ENCODE measurements at places on chromosomes 5 and 9.

DNA sequence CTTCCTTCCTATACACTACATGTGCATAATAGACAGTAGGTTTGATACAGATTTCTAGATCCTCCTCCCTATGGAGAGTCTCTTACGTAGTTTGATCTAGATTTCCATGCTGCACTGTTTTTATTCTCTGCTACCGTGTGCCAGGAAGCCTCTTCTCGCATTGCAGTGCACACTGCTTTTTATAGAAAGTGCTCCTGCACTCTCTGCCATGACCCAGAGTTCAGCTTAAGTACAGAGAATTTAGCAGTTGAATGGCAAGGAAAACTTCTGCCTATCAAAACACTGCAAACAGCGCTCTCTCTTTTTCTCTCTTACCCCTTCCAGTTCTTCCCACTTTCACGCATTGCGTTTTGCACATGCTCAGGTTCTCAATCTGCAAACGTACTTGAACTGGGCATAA, 187.4 kb downstream of the ARHGAP26 start:
- DNase-seq: no peak

GRCh38 chr9:134062461-134063087, 5.3 kb downstream of the BRD3 start:
- DNase-seq: no peak

DNA sequence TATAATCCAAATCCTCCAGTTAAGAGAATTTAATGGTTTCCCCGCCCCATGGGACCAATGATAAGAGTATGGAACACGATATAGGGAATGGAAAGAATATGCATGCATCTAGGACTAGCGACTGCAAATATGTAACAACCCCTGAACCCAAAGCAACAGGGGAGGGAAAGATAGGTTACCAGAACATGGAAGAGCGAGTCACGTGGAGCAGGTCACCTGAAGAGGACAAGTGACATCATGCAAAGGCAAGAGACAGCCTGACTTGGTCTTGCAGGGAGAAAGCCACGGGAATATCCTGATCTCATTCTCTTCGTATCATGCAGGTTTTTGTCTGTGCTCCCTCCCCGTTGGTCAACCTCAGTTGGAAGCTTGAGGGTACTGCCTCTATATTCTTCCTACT, 4.7 kb upstream of the UHRF2 start:
- DNase-seq: no peak

DNA sequence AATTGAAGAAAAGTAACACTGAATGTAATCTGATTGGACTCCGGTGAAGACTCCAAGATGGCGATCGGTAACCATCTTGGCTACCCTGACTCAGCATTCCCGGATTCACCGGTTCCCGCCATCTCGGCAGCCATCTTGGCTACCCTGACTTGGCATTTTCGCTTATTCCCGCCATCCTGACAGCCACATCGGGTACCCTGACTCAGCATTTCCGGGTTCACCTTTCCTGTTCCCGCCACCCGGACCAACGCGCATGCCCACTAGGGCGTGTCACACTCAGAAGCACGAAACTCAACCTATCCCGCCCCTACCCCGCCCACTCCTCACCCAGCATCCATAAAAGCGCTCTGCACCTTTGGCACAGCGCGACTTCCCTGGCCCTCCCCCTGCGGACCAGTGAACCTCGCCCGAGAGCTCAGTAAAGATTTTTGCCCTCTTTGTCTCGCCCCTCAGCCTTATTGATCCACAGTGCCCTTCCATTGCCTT, 17.2 kb downstream of the SPTLC1 start:
- peak; percentile 81 for DNase-seq

- no peak for DNase-seq
Measured at GRCh38 chr5:63811961-63812360, 150.3 kb downstream of the HTR1A start.

DNA sequence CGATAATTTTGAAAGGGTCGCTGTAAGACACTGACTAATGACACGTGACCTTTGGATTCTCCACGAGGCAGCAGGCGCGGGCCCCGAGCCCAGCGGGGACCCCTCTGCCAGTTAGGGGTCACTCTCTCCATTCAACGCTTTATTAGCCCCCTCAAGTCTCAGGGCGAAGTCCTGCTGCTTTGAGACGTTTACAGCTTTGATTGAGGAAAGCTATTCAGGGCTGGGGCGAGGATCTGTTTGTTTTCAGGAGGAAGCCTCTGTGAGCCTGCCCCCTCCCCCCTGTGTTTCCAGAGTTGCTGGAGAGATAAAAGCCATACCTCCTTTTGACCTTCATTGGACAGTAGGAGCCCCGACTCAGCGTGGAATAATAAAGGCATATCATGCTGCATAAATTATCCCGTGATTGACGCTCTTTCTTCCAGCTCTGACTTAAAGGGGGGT, 31.4 kb upstream of the MSX2 start:
- DNase-seq: no peak

- DNase-seq: no peak
Measured at GRCh38 chr5:27038476-27038875, at the start of gene CDH9. CDH9 (minus strand) TSS chr5:27038586; CDS start chr5:26988333, 50,253 bp downstream.

DNA sequence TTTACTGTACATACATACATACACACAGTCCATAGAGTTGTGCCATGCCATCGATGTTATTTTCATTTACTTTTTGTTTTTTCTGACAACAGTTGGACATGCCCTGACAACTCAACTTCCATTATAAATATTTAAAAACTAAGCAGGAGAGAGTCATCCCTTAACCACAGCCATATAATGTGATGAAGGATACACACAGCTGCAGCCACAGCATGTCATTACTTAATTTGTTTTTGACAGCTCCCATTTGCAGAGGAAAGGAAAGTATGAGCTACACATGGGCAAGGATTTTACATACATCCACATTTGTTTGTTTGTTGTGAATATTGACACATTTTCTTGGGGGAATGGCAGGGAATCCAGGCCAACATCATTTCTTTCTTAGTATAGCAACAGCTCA, 91.5 kb upstream of the TUT7 start:
- no peak for DNase-seq

- DNase-seq: peak; percentile 18
Measured at GRCh38 chr9:134967547-134967930, 49.8 kb upstream of the FCN1 start.

GRCh38 chr9:137082925-137083290, 3.9 kb upstream of the MAN1B1 start:
- no peak for DNase-seq

DNA sequence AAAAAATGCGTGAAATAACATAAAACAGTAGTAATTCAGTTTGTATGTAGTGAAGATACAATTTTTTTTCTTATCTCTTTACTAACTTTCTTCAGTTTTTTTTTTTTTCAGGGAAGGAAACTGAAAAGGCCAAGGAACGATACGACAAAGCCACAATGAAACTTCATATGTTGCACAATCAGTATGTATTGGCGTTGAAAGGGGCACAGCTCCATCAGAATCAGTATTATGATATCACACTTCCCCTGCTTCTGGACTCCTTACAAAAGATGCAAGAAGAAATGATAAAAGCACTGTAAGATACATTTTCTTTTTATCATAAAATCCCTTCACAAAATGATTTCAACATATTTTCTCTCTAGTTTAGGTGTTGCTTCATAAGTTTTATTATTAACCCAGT, 120.0 kb downstream of the FER start:
- no peak for DNase-seq

DNA sequence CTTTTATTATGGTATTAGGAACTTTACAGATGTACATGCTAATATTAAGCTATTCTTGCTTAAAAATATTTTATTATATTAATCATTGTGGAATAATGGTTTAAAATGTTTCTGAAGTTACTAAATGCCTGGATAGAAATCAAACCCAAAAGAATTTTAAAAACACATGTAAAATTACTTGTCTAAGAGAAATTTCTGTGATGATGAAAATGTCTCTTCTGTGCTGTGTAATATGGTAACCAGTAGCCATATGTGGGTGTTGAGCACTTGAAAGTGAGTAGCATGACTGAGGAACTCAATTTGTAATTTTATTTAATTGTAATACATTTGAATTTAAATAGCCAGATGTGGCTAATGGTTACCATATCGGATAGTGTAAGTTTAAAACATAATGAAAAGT, 66.7 kb upstream of the HSPB3 start:
- DNase-seq: no peak

DNA sequence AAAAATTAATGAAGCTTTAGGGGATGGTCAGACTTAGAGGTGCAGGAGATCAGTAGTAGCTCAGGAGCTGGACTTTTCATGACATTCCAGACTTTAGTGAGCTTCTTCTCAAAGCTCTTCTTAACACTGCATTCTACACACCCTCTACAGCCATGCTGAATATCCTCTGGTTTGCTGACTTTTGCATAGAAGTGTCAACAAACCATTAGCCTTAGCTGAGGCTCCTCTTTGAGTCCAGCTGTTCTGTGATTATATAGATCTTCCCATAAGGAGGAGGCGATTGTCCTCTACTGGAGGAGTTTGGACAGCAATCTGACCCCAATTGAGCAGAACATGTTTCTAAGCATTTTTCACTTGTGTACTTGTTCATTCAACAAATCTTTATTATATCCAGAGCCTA, 75.0 kb upstream of the RUSC2 start:
- DNase-seq: no peak

GRCh38 chr5:109837231-109837861, 147.6 kb downstream of the MAN2A1 start:
- no peak for DNase-seq

DNA sequence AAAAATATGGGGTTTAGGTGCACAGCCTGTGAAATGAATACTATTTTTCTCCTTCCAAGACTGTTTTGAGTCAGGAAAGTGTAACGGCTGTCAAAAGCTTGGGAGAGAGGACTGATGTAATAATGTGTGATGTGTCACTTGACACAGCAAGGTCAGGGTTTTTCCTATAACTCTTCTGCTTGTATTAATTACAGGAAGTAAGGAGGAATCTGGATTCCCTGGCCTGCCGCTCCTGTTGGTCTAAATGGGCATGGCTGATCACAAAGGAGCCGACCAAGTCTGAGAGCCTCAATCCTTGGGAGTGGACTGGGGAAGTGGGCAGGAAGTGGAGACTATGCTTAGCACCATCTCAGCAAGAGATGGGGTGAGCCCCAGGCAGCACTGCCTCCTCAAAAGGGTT, 16.7 kb upstream of the SLC28A3 start:
- DNase-seq: no peak

DNA sequence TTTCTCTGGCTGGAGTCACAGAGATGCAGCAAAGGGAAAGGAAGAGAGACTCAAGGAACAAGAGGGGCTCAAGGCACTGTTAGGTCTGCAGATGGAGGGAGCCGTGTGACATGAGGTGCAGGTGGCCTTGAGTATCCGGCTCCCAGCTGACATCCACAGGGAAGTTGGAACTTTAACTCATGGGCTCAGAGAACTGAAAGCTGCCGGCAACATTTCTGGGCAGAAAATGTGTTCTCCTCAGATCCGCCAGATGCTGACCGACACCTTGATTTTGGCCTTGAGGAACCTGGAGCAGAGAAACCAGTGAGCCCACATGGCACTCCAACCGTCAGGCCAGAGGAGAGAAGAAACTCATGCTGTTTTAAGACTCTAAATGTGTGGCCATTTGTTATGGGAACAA, 258.1 kb upstream of the IRX2 start:
- no peak for DNase-seq

- DNase-seq: no peak
Measured at GRCh38 chr9:82934949-82935348, 128.0 kb downstream of the RASEF start.

DNA sequence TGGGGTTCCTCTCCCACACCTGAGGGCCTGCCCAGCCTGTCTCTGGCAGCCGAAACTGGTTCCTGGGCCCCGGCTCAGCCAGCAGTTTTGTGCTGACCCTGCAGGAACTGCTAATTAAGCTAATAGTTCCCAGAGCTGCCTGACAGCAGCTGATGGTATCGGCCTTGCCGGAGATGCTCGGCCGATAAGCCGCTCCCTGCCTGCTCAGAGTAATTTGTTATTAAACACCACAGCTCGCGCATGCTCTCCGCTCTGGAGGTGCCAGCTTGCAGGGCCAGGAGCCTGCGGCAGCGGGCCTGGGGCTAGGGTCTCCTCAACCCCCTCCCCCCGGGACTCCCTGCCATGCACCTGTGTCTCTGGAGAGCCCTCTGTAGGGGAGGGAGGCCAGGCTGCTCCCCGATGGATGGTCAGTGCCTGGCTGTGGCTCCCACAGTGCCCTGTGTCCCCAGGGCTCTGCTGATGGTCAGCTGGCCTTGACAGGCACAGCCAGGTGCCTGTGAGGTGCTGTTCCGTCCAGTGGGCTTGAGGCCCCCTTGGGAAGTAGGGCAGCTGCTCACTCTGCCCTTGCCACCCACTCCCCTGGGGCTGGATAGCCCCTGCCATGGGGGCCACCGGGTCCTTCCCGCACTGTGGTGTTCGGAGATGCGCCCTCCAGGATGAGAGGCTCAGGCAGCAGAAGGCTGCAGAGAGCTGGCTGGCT, 41.7 kb downstream of the RXRA start:
- DNase-seq: no peak

DNA sequence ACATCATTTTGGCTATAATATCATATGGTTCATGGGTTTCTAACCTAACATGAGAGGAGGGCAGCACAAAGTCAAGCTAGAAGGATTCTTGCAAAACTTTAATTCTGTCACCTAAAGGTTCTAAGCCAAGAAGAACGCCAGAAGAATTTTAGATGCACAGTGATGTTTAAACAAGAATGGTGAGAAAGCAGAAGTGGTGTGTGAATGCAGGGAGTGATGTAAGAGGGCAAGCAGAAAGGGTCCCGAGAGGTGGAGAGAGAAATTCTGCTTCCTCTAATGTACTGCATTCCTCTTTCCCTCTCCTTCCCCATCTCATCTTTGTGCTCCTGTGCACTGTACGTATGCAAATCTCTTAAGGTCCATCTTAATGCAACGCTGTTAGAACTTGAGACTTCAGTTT, 2.1 kb upstream of the TRMO start:
- DNase-seq: no peak

- no peak for DNase-seq
Measured at GRCh38 chr5:124179819-124180218, 566.6 kb downstream of the ZNF608 start.

DNA sequence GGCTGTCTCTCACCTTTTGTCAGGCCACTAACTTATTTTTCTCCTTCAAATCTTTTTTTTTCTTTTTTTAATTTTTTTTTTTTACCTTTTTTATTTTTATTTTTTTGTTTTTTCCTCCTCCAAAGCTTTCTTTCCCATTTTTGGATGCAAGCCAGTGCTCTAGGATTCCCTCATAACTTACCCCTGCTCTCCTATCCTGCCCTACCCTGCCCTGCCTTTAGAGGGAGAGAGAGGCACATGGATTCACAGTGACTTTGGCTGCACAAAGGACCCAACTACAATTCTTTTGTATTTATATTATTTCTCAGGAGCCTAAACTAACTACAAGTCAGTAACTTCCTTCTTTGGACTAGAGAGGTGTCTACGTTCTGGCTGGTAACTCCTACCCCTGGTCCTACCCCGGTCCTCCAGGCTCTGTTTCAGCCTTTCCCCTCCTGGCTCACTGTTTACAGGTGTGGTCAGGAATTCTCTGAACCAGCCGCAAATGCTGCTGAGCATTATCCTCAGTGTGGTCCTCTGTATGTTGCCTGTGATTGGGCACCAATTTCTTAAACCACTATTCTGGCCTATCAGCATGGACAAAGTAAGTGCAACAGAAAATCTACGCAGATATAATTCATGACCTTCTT, 8.4 kb upstream of the RUSC2 start:
- DNase-seq: no peak
